Urinary bladder (tissue), 4 donors: ENCODE measurements at places on chromosomes 1 and 21.

GRCh38 chr1:65703853-65704252 is 88.8 kb upstream of the PDE4B start:
- DNase-seq = no peak

GRCh38 chr1:158327481-158327880 is 3.9 kb downstream of the CD1B start:
- DNase-seq = no peak

GRCh38 chr1:5430911-5431697 is 561.1 kb downstream of the NPHP4 start:
- DNase-seq = no peak

- DNase-seq = no peak
Measured at GRCh38 chr1:90176530-90176929, 181.6 kb downstream of the ZNF326 start.

DNA sequence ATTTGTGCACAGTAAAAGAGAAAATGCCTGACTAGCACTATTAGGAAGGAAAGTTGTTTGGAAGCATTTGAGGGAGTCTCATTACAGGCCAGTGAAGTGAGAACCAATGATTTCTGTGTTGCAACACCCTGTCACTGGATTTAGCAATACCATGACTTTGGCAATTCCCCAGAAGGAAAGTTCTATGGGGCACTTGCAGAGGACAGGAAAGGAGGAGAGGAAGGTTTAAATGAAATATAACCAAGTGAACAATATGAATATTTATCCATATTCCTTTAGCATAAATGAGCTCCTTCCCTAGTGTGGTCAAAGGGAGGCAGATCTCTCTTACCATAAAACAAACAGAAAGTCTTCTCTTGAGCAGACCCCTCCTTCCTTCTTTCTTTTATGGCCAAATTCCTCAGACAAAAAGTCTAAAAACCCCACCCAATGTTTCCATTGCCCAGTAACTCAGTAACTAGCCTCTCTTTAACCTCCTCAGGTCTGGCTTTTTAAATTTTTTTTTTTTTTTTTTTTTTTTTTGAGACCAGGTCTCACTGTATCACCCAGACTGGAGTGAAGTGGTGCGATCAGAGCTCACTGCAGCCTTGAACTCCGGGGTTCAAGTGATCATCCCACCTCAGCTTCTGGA is 5.5 kb downstream of the TLR5 start:
- DNase-seq = no peak

GRCh38 chr1:59128784-59129227 is 168.1 kb upstream of the FGGY start:
- no peak for DNase-seq

DNA sequence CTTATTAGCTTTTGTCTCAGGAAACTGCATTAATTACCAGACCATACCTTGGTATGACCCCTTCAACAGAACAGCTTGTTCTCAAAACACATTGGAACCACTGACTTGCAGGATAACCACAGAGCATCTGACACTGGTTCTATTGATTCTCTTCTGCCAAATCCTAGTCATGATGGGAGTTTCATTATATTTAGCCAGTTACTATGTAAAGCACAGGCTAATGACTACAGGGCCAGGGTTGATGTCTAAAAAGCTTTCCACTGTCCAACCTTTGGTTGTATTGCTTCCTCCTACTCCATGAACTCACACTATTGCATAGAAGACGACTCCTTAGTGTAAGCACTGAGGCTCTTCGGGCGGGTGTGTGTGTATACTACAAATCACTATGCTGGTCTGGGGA is 3.8 kb downstream of the STMN1 start:
- no peak for DNase-seq

GRCh38 chr1:222546548-222547259 is 1.2 kb downstream of the HHIPL2 start:
- peak; percentile 26 for DNase-seq

DNA sequence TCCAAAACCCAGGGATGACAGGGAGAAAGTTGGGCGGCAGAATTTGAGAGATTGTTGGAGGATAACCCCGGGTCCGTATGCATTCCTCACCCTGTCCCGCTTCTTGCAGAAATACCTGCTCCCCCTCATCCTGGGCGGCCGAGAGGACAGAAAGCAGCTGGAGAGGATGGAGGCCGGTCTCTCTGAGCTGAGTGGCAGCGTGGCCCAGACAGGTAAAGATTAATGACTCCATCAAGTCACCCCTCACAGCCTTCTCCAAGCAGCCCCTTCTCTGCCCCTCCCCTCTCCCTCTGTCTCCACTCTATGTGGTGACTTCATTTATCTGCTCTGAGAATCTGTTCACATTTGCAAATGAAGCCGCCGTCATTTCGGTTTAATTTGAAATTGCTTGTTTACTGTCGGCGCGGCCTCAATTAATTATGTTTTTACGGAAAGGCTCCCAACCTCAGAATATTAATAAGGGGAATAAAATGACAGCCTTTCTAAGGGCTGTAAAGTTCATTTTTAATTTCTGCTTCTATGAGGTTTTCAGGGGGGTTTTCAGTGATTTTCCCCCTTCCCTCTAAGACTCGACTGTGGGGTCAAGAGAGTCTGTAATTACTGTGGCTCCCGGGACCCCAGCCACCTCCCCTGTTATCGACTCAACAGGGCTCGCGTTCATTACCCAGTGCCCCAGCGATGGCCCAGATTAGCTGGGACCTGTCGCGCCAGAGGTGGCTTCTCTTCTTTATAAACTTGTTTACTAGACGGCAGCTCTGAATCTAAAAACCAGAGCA is 148.3 kb downstream of the PEX14 start:
- DNase-seq = no peak

DNA sequence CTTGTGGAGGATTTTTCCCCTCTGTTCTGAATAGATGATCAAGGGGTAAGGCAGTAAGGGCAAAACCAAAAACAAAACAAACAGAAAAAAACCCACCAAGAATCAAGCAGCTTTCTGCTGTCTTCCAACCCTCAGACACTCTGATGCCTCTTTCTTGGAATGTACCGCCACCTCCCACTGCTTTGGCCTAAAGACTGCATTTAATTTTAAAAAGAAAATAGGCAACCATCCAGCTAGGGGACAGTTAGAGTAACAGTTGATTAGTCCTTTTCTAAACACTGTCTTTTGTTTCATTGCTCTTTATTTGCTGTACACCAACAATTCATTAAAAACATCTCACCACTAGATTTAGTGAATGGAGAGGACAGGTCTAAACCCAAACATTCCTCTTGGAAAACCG is 21.5 kb downstream of the WLS start:
- DNase-seq = no peak

- no peak for DNase-seq
Measured at GRCh38 chr1:210477328-210477924, 148.7 kb downstream of the HHAT start.

DNA sequence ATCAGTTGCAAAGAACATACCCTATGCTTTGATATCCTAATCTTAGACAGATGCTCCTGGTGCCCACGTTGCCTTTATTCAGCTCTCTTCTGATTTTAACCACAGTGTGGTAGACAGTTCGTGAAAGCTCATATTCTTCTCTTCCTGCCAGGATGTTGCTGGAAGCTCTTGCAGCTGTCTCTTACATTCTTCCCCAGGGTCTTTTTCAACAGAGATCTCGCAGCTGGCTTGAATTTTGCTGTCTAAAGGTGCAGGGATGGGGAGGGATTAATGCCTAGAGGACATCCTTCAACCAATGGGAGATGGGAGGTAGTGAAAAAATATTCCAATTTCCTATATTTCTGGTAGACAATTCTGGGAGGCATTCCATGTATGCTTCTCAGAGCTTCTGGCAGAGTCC is 150.0 kb upstream of the APP start:
- DNase-seq = no peak

- no peak for DNase-seq
Measured at GRCh38 chr1:178921499-178921898, 50.6 kb upstream of the ANGPTL1 start.

GRCh38 chr1:26616881-26617280 is 78.9 kb upstream of the ARID1A start:
- no peak for DNase-seq

DNA sequence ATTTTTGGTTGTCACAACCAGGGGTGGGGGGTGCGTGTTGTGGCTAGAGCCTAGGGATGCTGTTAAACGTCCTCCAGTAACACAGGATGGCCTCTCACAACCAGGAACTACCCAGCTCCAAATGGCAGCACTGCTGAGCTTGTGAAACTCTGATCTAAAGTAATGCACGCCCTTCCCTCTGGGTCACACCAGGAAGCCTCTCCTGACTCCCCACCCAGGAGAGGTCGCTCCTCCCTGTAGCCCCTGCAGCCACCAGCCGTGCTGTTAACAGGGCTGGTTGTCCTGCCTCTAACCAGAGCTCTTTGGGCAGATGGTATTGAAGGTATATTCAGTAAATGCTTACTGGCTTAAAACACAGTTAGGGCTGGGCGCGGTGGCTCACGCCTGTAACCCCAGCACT is 73.2 kb downstream of the NKAIN1 start:
- DNase-seq = no peak

DNA sequence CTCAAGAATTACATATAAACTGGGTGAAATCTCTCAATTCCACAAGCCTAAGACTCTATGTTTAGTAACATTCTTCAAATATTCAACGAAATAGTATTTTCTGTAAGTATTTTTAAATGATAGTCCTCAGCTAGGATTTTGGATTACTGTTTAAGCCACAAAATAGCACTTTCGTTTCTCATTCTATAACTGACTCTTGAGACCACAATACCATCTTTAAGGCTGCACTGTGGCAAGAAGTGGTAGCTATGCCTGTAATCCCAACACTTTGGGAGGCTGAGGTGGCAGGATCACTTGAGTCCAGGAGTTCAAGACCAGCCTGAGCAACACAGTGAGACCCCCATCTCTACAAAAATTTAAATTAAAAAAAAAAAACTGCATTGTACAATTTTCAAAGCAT is 126.7 kb downstream of the CDC42BPA start:
- no peak for DNase-seq

DNA sequence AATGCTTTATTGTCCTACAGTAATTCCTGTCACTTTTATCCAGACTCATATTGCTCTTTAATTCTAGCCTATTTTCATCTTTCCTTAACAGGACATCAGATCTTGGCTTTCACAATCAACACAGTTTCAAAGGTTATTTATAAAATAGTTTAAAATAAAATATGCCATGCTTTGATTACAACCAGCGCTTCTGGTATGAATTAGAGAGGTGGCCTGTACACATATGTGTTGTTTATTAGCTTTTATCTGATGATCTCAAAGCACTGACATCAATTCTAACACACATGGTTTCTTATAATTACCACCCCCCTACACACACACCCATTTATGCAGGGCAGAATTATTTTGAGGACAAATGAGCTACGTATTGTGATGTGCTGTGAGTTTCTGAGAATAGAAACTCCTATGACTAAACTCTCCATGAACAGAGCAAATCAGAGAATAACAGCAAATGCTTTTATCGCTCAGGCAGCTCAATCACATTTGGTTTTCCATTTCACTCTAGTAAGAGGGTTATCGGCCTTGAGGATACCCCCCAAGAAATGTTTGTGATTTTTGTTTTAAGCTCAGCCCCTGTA is 18.0 kb downstream of the CD247 start:
- DNase-seq = no peak
